ENCODE measurements at places on chromosomes 5 and 9.

GRCh38 chr5:114208120-114208519 is 153.8 kb upstream of the KCNN2 start:
- DNase-seq, result no peak

GRCh38 chr9:23162789-23163188 is 663.3 kb downstream of the ELAVL2 start:
- DNase-seq, result no peak

DNA sequence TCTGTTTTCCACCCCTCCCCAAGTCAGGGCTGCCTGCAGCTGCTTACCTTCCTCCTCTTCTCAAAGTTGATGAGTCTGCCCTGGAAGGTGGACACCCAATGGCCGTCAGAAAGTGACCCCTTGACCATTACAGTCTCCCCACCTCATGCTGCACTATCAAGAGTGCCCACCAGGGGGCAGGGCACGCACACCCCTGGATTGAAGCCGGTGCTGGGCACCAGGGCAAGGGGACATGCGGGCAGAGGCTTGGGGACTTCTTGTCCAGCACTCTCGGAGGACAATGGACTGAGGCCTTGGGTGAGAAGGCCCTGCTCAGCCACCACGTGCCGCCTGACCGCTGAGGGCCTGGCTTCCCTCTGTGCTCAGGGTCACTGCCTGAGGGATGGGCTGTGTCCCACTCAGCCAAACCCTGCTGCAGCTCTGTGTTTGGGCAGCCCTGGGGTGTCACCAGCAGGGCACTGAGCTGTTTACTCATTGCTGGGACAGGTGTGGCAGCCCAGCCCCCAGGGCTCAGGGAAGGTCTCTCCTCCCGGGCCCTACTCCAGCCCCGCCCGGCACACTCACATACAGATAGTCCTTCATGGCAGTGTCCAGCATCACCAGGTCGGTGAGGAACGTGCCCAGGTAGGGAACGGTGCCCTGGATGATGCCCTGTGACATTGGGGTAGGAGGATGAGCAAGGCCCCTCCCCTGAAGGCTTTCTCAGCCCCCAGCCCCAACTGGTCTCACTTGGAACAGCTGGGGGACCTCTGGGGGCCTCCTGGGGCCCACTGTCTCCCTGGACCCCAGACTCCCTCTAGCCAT is 17.7 kb downstream of the RALGDS start:
- no peak for DNase-seq

- DNase-seq, result no peak
Measured at GRCh38 chr5:107572715-107573368, 97.9 kb downstream of the EFNA5 start.

GRCh38 chr5:124341066-124341858 is 405.2 kb downstream of the ZNF608 start:
- DNase-seq, result no peak

DNA sequence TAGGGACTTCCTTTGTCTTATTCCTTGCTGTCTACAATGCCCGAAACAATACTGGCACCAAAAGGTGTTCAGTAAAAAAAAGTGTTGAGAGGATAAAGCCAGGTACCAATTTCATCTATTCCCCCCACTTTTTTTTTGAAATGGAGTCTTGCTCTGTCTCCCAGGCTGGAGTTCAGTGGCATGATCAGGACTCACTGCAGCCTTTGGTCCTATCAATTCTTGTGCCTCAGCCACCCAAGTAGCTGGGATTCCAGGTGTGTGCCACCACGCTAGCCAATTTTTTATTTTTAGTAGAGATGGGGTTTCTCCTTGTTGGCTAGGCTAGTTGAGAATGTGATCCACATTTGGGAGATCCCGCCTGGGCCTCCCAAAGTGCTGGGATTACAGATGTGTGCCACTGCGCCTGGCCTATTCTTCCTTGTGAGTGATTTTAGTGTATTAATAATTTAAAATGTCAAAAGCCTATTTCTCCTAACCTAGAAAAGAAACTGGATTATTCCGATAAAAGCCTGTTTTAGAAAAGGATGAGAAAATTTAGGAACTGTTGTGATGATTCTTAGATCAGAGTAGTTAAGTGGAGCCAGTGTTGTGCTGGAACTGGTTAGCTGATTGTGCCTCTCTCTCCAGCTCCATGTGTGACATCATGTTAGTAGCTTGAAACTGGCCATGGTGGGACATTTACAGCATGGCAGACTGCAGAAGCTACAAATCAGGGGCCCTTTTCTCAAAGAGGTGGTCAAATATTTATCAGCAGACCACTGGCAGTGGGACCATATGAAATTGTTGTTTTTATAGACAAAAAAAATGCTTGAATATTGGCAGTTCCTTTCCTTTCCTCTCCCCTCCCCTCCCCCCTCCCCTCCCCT is 14.3 kb downstream of the CDC42SE2 start:
- DNase-seq, result no peak

DNA sequence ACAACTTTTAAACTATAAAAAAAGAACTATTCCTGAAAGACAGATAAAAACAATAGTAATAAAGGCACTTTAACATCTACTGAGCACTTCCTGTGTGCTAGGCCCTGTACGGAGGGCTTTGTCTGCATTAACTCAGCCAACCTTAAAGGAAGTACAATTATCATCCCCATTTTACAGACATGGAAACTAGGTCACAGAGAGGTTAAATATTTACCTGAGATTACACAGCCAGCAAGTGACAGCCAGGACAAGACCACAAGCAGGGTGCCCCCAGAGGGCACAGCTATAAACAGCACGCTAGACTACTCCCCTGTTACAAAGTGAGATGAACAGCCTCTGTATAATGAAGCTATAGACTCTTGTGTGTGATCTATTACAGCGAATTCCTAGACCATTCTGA is 25.5 kb downstream of the DDX31 start:
- DNase-seq, result no peak

GRCh38 chr5:110663525-110663924 is 62.9 kb downstream of the TMEM232 start:
- DNase-seq, result no peak

DNA sequence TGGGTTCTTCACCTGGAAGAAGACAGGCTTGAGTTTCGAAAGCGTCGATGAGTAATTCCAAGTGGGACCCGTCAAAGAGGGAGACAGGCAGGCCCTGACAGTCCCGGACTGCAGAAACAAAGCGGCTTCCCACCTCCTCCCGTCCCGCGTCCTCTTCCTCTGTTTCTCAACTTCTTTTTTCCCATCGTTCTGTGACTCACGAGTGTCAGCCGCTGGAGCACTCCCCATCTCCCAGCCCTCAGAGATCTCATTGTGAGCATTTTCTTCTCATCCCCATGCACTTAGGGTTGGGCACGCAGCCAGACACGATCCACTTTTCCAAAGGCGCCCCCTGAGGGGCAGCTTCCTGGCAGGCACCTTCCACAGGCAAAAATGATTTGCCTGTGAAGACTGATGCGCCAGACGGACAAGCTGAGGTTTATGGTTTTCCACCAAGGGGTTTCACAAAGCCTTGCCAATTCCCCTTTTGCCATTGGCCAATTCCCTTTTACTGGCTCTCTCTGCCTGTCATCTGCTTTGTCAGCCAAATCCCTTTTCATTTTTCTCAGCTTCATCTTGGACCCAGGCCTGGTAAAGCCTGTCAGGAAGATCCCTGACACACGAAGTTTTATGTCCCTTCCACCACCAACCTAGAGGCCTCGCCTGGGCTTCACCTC is 86.5 kb upstream of the ANKRD55 start:
- no peak for DNase-seq

DNA sequence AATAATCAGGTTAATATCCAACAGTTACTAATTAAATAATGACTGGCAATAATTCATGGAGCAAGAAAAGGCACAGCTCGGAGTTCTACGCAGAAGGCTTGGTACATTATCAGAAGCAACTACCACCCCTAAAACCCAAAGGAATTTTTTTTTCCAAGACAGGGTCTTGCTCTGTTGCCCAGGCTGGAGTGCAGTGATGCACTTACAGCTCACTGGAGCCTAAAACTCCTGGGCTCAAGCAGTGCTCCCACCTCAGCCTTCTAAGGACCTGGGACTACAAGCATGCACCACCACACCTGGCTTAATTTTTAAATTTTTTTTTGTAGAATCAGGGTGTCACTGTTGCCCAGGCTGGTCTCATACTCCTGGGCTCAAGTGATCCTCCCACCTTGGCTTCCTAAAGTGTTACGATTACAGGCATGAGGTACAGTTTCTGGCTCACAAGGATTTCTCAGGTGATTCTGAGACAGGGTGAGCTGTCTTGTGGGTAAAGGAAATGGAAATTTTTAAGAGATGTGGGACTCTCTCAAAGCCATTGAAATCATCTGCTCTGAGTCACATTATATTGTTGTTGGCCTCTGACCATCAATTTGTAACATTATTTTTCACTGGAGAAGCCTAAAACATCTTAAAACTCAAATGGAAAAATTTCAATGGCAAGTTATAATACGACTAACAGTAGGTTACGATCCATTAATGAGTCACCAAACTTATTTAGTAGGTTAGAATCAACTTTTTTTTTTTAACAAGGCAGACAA is 19.7 kb upstream of the HSDL2 start:
- no peak for DNase-seq

DNA sequence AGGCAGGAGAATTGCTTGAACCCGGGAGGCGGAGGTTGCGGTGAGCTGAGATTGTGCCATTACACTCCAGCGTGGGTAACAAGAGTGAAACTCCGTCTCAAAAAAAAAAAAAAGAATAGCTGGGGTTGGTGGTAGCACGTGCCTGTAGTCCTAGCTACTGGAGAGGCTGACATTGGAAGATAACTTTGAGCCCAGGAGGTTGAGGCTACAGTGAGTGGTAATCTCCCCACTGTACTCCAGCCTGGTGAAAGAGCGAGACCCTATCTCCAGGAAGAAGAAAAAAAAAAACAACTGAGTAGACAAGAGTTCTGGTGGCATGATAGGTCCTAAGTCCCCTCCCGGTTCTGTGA is 26.3 kb downstream of the GOLGA2 start:
- no peak for DNase-seq

- no peak for DNase-seq
Measured at GRCh38 chr5:56129288-56129687, 103.8 kb downstream of the ANKRD55 start.

GRCh38 chr9:136657974-136658848 is 4.5 kb upstream of the EGFL7 start:
- DNase-seq, result no peak

- DNase-seq, result no peak
Measured at GRCh38 chr5:120055858-120056257, 408.2 kb upstream of the PRR16 start.

GRCh38 chr9:119941091-119941490 is 571.9 kb upstream of the BRINP1 start:
- no peak for DNase-seq

DNA sequence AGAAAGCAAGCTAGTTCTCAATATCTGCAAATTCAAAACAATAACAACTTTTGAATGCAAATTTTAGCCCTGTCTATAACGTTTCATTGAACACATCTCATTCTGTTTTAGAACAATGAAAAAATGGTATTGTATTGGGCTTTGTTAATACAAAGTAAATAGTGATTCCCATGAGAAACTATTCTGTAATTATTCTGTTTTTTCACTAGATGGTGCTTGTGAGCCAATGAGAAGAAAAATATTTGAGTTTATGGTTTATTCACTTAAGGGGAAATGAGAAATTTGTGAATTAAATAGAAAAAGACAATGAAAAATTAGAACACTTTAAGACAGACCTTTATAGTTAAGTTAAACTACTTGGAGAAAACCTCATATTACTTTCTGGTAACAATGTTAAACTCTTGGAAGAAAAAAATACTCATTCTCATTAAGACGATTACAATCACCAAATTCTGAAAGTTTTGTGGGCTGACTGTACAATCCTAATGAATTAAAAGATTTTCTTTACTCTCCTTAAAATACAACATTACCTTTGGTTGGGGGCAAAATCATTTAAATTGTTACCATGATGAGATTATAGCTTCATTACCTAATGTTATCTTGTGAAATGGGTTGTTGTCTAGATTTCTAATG is 127.0 kb downstream of the NNT start:
- DNase-seq, result no peak

DNA sequence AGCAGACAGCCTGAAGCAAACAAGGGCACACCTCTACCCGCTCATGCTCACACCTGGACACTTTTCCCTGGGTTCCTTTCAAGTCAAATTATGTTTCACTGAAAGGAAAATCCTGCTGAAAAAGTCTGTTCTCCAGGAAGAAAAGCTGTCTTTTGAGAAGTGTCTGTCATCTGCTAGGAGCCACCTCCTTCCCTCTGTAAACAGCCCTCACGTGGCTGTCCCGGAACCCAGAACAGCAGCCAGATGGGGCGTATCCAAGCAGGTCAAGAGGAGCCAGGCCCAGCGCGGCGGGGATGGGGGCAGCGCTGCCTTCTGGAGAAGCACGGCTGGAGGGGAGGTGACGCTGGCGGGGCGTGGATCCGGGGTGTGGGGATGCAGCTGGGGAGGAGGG is at the start of gene PNPLA7:
TSS of gene PNPLA7 (minus strand) at position 172 of the 391 bp plus-strand sequence. CDS start 205 bp downstream, outside the sequence.
- DNase-seq, result no peak

Measured in activated naive CD4-positive, alpha-beta T cell (primary cell).